ENCODE measurements at places on chromosomes 5 and 9.

GRCh38 chr9:5566054-5566618 is 55.8 kb downstream of the PDCD1LG2 start:
- DNase-seq = no peak

GRCh38 chr5:31531543-31531887 is 378 bp downstream of the DROSHA start:
- no peak for DNase-seq

DNA sequence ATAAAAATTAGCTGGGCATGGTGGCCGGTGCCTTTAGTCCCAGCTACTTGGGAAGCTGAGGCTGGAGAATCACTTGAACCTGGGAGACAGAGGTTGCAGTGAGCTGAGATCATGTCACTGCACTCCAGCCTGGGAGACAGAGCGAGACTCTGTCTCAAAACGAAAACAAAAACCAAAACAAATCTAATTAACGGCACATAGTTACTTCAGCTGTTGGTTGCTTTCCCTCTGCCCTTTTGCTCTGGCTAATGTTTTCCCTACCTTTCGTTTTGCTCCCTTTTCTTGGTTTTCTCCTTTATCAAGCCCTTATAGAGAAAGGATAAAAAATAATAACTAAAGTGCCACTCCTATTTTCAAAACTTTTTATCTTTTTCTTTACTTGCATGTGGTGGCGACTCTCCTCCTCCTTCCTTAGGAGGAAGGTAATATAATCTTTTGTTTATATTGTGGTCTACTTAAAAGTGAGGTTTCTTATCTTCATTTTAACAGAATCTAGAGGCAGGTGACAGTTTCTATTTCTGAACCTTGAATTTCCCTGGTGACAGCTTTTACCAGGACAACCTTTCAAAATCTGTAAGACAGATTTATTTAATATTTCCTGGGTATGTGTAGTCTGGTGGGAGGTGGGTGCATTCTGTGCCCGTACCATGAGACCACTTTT is 125.4 kb downstream of the ARHGEF28 start:
- no peak for DNase-seq

- no peak for DNase-seq
These were observed 1.1 kb downstream of the DIAPH1 start for GRCh38 chr5:141617682-141618029.

DNA sequence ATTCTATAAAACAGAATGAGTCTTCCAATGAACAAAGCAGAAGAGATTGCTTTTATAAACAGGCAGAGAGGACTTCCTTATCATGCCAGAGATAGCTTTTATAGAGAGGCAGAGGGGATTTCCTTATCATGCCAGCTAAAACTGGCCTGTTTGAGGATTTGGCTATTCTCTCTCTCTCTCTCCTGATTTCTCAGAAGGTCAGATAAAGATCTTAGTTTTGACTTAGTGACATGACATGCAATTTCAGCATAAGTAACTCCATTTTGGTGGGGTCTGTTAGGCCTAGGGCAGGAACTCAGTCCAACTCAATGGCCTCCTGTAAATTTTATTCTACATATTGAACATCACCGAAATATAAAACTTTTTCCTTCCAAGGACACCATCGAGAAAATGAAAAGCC is 31.5 kb upstream of the DENND4C start:
- DNase-seq = no peak

DNA sequence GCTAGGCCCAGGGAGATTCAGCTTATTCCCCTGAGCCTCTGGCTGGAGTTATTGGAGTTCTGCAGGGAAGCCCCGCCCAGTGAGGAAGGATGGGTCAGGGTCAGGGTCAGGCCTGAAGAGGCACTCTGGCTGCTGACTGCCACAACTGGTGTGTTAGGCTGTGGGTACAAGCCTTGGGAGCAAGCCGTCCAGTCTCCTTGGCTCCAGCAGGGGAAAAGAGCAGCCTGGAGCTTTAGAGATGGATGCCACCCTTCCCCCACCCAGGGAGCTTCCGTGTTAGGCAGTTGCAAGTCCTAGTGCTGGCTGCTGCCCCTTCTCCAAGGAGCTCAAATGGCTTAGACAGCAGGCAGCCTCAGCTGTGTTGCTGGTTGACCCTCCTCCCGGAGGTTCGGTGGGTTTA is 34.4 kb upstream of the TAF11L2 start:
- DNase-seq = no peak

GRCh38 chr9:34332076-34332964 is 3.0 kb downstream of the NUDT2 start:
- no peak for DNase-seq

GRCh38 chr5:127650649-127651048 is 1.8 kb downstream of the CTXN3 start:
- no peak for DNase-seq

- DNase-seq = no peak
These were observed 115.3 kb upstream of the MSX2 start for GRCh38 chr5:174609116-174609515.

DNA sequence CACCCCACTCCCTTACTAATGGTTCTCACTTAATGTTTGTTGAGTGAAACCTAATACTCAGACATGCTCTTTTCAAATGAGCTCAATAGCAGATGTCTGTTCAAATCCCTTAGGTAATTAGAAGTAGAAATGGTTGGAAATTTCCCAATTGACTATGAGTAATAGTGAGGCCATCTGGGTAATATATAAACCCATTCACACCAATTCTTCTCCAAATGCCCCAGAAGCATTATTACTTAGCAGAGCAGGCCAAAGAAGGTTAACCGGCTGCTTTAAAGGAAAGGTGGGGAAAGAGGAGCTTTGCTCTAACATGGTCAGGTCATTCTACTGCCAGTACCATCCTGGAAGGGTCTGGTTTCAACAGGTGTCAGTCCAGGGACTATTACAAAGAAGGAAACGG is 119.5 kb upstream of the MTAP start:
- no peak for DNase-seq

DNA sequence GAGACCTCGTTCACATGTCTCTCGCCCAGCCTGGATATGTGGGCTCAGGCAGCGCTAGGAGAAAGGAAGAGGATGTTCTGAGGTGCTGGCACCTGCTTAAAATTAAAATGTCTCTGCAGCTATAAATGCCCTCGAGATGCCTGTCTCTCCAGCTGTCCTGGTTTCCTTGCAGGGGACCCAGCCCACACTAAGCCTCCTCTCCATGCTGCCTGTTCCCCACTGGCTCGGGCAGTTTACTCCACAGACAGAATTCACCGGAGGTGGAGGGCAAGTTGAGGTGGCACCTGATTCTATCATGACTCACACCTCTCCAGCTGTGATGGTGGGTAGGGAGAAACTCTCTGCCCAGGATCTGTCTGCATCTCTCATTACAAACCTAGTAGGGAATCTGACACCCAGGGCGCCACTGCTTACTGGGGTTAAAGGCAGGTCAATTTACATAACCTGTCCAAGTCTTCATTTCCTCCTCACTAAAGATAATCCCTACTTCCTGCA is 420.9 kb downstream of the SPOCK1 start:
- no peak for DNase-seq

DNA sequence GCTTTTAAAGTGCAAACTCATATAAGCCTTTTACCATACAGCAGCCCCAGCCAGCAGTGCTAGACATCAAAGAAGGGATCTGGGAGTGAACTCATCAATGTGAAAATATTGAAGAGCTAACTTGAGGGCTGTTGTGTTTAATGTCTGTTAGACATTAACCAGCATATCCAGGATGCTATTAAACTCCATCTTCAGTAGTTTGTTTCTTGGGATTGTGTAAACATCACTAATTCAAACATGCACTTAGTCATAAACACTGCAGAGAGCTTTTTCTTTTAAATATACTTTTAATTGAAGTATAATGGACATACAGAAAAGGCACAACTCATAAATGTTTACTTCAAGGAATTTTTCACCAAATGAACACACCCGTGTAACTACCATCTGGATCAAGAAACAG is 81.8 kb downstream of the TMEM252 start:
- DNase-seq = no peak

GRCh38 chr5:16957304-16958196 is 21.5 kb upstream of the MYO10 start:
- no peak for DNase-seq

- DNase-seq = no peak
These were observed 87.2 kb downstream of the S1PR3 start for GRCh38 chr9:89078421-89078820.

DNA sequence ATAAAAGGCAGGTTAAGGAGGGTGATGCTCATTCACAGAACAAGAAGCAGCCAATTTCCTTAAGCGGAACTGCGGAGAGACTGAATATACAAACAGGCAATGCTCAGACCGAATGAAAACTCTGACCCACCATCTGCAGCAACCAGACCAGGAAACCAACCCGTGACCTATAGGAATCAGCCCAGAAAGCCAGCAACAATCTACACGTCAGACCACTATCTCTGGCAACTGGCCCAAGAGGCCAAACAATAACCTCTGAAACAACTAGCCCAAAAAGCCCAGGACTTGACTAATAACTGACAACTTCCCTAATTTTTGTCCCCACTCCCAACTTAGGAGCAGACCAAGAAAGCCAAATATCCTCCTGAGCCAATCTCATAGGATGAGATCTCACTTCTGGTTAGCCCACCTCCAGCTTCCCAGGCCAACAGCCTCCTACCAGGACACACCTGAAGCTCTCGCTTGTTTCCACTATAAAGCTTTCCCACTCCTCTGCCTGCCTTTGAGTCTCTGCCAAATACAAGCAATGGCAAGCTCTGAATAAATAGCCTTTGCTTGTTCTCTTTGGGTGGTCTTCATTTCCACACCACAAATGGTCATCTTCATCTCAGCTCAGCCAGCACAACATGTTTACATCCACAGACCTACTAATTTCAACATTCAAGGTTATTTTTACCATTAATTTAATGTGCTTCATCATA is 168.5 kb downstream of the HSD17B3 start:
- no peak for DNase-seq

DNA sequence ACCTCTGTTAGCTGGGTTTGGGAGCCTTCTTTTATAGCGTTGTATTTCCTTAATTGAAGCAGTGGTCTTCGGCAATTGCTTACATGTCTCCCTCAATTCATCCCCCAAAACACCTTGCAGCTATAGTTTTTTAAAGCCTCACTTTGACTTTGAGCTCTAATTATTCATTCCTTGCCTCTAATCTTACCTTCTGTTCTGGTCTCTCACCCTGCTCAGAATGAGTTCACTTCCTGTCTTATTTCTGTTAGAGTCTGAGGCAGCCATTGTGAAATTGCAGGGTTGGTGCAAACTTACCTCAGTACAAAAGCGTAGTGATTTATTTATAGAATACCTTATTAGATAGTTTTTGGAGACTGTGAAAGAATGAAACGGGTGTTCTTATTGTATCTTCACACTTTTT is 35.0 kb downstream of the AOPEP start:
- no peak for DNase-seq

- no peak for DNase-seq
These were observed 7.8 kb downstream of the LCN10 start for GRCh38 chr9:136734837-136735496.

DNA sequence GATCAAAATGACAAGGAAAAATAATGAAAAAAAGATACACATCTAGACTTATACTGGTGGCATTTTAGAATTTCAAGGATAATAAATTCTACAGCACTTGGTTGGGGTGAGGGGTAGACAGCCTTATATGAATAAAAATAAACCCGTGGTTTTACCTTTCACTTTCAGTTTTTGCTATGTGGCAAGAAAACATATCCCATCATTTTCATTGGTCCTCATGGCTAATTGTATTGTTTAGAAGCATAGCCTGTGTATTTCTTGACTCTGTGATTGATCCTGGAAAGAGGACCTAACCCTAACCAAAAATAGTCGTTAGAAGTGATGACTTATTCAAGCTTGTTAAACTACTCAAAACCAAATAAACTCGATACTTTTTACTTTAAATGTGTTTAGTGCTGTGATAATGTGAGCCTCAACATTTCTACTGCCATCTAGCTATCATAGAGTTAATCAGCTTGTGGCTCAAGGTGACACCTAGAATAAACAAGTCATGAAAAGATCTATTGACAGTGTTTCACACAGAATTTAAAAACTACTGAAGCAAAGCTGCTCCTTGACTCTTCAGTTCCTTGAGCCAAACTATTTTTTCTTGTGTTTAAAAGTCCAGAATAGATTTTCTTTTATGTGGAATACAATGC is 153.3 kb upstream of the IZUMO3 start:
- no peak for DNase-seq

- no peak for DNase-seq
These were observed 7.8 kb upstream of the DNAJC18 start for GRCh38 chr5:139446956-139447779.

DNA sequence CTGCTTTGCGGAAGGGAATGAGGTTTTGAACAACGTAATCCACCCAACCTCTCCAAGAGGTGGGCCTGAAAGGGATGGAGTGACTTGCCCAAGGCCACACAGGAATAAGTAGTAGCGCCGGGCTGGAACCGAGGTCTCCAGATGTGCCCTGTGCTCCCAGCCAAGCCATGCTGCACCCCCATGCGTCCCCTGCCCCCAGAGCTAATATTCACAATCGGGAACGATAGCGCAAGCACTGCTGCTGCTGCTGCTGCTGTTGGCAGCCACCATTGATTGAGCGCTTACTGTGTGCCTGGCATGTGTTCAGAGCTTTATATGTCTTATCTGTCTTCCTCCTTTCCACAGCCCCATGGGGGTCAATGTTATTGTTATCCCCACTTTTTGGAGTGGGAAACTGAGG is 43.9 kb downstream of the AMBP start:
- no peak for DNase-seq

DNA sequence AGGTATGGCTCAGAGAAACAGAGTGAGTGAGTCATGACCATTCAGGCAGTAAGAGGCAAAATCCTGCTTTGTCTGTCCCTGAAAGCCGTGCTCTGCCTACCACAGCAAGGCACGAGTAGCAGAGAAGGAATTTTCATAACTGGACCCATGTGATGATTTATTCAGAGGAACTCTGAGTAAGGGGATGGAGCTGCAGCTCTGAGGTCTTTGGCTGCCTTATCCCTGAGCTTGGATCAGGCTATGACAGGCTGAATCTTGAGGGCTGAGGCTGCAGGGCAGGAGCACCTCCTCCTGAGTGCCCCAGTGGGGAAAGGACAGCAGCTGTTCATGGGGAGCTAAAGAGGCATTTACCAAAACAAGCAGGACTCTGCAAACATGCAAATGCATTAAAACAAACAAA is 183.4 kb downstream of the PAPPA start:
- DNase-seq = no peak

GRCh38 chr5:159206368-159206767 is 3.0 kb downstream of the RNF145 start:
- no peak for DNase-seq

DNA sequence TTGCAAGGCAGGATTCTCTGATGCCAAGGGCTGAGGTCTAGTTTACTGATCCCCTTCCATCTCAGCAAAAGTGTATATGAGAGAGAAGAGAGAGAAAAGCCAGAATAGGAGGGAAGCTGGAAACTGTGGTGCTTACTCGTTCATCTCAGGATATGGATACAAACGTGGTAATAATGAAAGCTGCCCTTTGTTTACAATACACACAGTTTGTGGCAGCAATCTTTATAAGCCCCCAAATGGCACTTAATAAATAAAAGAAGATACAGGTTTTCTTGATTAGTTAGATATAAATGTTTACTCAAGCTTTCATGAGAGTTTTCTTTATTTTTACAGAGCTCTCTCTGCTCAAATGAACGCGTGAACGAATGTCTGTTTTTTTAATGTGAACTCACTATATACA is 57.7 kb downstream of the PRDM6 start:
- DNase-seq = no peak

Measured in mesothelial cell of epicardium (in vitro differentiated cells).